Astrocyte of the cerebellum (primary cell): ENCODE measurements at places on chromosomes 11 and 22.

- peak; percentile 9 for DNase-seq
Measured at GRCh38 chr11:81839976-81840375, 893.7 kb downstream of the FAM181B start.

DNA sequence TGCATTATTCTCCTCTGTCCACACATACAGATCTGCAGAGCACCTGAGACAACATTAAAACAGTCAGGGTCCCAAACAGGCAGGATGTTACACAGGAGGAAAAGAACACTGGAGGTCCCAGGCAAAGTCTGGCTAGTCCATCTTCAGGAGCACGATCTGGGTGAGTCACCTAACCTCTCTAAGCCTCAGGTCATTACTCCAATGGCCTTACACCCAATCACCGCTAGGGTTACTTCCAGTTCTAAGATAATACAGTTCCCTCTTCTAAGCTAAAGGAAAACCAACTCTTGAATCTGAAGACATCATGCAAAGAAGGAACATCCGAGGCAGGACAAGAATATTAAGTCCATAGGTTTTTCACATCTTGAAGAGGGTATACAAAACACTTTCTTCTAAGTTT is 24.5 kb downstream of the ASCC2 start:
- DNase-seq, result no peak

GRCh38 chr11:90204832-90205646 is 17.8 kb downstream of the CHORDC1 start:
- DNase-seq, result peak; percentile 51

- peak; percentile 97 for DNase-seq
Measured at GRCh38 chr11:5684646-5685362, at the start of gene TRIM5. TRIM5 (minus strand) TSS chr11:5685074; CDS start chr11:5680177, 4,897 bp downstream.

DNA sequence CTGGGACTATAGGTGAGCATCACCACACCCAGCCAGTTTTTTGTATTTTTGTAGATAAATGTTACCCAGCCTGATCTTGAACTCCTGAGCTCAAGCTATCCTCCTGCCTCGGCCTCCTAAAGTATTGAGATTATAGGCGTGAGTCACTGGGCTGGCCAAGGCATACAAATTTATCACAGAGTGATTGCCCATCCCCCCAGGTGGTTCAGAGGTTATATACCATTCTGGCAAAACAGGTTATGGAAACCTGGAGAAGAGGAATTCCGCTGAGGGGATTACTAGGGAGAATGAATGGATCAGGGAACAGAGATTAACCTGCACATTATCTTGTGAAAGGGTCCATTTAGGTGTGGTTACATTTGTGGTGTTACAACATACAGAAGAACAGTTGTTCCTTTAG is 8.1 kb downstream of the ATG13 start:
- no peak for DNase-seq

DNA sequence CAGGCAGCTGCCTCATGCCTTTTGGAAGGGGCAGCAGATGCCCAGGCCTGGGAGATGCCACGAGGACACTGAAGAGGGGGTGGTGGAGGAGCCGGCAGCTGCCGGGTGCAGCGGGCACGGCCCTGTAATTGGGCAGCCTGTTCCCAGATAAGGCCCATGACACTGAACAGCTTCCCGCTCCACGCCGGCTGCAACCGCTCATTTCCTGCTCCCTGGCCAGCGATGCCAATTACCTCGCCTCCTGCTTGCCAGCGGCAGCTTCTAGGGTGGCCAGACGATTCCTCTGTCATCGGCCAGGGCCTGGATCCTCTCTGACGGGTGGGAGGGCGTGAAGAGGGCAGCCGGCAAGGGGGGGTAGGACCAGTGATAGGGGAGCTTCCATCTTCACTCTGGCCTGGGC is 22.8 kb downstream of the FLRT1 start:
- DNase-seq, result no peak

DNA sequence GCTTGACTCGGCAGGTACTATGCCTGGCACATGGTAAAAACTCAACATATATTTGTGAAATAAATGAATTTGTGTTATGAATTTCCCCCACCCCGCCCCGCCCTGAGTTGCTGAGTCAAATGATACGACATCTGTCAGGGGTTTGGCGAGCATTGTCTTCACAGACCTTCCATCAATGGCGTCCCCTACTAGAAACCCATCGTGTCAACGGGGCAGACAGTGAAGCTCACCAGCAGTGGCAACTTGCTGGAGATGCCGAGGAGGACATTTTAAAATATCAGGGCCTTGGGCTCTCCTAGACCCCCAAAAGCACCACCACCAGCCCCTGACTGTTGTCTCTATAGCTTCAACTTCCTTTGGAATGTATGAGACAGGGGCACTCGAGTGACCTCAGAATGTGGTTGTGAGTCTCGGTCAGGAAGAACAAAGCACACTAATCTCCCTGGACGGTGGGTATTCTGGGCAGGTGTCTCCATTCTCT is 761 bp upstream of the NXF1 start:
- no peak for DNase-seq

DNA sequence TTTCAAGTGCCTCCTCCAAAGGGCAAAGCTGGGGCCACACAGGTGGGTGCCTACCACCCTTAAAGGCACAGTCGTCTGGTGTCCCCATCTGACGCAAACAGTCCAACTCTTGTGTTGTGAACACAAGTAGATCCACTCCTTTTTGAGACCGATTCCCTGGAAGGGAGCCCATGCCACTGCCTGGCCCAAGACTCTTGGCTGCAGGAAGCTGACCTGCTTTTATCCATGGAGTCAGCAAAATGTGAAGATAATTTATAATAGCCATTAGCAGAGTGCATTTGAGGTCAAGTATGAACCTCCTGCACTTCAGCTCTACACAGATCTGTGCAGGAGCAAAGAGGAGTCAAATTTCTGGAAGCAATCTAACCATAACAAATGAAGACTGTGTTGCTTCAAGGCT is 68.5 kb downstream of the ADM start:
- peak; percentile 41 for DNase-seq

DNA sequence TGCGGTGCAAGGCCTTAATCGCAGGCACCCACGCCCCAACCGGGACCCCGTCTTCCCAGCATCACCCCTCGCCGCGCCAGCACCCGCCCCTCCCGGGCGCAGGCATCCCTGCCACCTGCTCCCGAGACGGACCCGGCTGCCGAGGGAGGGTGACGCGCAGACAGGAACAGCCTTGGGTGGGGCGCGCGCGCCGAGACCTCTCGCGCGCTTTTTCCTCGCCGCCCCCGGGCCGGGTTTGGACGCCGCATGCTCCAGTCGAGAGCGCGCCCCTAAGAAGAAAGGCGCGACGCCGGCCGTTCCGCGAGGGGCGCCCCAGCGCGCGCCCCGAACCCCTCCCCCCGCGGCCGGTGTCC is 504 bp downstream of the CFL1 start:
- DNase-seq, result no peak

DNA sequence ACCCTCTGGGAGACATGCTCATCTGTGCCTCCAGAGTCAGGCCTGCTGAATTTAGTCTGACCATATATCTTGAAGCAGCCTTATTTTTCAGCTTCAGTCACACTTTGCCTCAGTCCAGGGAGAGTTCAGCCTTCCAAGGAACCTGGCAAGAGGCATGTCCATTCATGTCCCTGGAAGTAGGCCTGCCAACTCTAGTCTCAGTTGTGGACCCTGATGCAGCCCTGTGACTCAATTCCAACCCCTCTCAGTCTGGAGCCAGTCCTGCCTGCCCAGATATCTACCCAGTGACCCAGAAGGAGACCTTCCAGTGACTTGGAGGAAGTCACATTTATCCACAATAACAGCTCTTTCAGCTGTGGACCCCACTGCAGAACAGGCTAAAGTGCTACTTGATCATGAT is 566.6 kb downstream of the TMEM135 start:
- DNase-seq, result no peak

DNA sequence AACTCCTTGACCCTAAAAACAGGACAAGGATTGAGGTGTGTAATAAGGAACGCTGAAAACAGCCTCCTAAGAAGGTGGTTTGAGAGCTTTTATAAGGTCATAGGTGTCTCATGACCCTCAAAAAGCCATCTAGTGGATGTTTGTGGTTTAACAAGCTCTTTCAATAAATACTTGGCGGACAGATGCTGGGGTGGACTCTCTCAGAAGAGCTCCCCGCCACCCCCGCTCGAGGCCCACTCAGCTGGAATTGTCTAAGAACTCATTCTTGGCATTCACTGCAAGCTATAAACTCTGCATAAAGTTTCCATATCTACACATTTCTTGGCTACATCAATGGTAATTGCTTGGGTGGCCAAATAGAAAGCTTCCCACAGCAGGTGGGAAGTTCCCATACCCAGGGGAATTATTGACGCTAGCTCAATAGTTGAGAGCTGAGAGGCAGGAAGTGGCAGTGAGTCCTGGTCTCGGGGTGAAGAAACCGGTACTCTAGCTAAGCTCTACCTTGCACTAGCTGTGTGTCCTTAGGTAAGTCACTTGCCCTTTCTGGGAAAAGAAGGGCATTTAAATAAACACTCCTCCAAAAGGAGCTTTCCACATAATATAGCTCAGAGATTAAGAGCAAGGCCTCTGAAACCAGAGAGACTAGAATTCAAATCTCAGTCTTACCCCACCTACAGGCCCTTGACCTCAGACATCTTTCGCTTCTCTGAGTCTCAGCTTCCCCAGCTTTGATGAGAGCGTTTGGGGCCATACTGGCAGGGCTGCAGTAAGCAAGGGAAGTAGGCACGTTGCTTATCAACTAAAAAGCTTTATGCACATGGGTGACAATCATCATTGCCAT is 6.4 kb downstream of the MS4A15 start:
- DNase-seq, result no peak
